Activated naive CD8-positive, alpha-beta T cell treated with anti-CD3 and anti-CD28 coated beads for 36 hours (primary cell): ENCODE measurements at places on chromosomes 2 and 18.

DNA sequence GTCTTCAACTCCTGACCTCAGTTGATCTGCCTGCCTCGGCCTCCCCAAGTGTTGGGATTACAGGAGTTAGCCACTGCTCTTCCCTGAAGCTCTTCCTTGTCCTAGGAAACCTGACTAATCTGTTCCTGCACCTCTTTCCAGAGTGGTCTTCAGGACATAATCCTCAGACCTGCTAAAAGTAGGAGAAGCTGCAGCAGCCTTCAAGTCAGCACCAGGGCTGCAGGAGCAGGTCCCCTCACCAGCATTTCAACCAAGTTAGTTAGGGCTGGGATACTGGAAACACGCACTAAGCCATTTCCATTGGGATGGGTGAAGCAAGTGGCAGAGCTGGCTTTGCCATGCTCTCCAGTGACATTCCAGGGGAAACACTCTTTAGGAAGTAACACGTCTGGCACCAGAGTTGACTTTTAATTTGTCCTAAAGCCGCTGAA is 9.9 kb downstream of the NCL start:
- peaks cover 4% of the 10 kb centered on the region for H3K27me3 ChIP-seq
- DNase-seq = no peak
- H3K27ac ChIP-seq = no peak overlapping the region
- H3K36me3 ChIP-seq = peaks cover 77% of the 10 kb centered on the region
- peak overlapping the region; percentile 42 for H3K4me3 ChIP-seq
- H3K4me1 ChIP-seq = peaks cover 43% of the 10 kb centered on the region

- H3K27me3 ChIP-seq = no peaks in the 10 kb centered on the region
- H3K4me1 ChIP-seq = no peaks in the 10 kb centered on the region
Observed at GRCh38 chr2:74297391-74297790, 45.8 kb downstream of the SLC4A5 start.

- DNase-seq = no peak
- H3K27ac ChIP-seq = no peak overlapping the region
- H3K4me1 ChIP-seq = no peaks in the 10 kb centered on the region
- no peak overlapping the region for H3K4me3 ChIP-seq
- H3K36me3 ChIP-seq = no peaks in the 10 kb centered on the region
- no peaks in the 10 kb centered on the region for H3K27me3 ChIP-seq
Observed at GRCh38 chr2:142321706-142322280, 191.0 kb upstream of the LRP1B start.

DNA sequence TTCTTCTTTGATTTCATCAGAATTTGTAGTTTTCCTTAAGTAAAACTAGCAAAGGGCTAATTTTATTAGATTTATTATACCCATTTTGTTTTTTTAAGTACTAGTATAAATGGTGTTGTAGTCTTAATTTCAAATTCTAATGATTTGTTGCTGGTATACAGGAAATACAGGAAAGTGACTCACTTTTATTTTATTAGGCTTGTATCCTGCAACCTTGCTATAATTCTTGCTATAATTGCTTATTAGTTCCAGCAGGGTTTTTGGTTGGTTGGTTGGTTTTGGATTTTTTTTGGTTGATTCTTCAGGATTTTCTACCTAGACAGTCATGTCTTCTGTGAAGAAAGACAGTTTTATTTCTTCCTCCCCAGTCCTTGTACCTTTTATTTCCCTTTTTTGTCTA is 110.6 kb upstream of the IL1R2 start:
- peaks cover 4% of the 10 kb centered on the region for H3K4me1 ChIP-seq
- no peak overlapping the region for H3K4me3 ChIP-seq
- H3K27me3 ChIP-seq = no peaks in the 10 kb centered on the region
- H3K36me3 ChIP-seq = peaks cover 5% of the 10 kb centered on the region
- no peak for DNase-seq

DNA sequence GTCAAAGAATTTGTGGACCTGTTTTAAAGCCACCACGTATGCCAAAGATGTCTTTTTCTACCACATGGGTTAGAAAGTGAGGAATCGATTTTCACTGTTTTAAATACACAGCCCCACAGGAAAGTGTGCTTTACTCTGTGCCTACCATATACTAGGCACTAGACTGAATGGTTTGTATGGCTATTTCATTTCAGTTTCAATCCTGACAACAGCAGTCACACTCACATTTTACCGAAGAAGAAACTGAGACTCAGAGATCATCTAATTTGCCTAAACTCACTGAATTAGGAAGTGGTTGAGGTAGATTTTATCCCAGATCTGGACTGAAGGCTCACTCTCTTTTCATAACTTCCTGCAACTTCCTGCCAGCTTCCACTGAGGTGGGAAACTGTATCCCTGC is 176.4 kb downstream of the ALK start:
- no peak overlapping the region for H3K4me3 ChIP-seq
- H3K4me1 ChIP-seq = no peaks in the 10 kb centered on the region
- DNase-seq = no peak

- H3K36me3 ChIP-seq = no peaks in the 10 kb centered on the region
- H3K4me1 ChIP-seq = no peaks in the 10 kb centered on the region
- H3K27me3 ChIP-seq = peaks cover 29% of the 10 kb centered on the region
Observed at GRCh38 chr2:236782938-236783337, 213.3 kb downstream of the ACKR3 start.

GRCh38 chr18:67400502-67401117 is 115.9 kb downstream of the DSEL start:
- no peaks in the 10 kb centered on the region for H3K27me3 ChIP-seq
- no peak overlapping the region for H3K27ac ChIP-seq
- no peak for DNase-seq

DNA sequence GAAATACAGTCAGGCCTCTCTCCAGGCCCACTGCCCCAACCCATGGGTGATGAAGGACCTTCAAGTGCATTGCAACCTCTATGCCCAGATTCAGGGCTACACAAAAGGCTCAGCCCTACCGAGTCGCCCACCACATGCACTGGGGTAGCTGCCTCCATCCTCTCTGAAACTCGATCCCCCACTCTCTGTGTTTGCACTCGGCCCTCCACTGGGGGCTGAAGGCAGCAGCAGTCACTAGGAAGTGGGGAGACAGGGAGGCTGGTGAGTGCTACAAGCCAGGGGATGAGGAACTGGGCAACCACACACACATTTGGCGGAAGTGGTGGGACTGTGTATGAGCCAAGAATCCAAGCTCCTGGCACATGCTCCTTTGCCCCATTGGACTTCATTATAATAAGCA is 94.6 kb downstream of the CERS6 start:
- H3K4me1 ChIP-seq = peaks cover 24% of the 10 kb centered on the region
- peaks cover 56% of the 10 kb centered on the region for H3K36me3 ChIP-seq
- H3K4me3 ChIP-seq = no peak overlapping the region
- H3K27me3 ChIP-seq = no peaks in the 10 kb centered on the region
- no peak overlapping the region for H3K27ac ChIP-seq
- DNase-seq = no peak

DNA sequence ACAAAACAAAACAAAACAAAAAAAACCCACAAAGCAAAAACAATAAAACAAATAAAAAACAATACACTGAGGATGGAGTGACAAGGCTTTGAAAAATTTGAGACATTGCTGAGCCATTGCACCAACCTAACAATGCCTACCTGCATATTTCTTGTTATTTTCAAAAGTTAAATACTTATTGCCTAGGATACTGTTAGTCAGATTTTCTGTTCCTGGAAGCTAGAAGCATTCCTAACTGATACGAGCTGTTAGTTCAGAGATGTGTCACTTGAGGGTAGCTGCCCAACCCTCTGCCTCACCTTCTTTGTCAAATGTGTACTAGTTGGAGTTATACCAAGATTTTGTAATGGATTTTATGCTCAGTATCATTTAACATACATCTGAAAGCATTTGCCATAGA is 187.2 kb downstream of the TXNL1 start:
- H3K27me3 ChIP-seq = peaks cover 7% of the 10 kb centered on the region
- no peak for DNase-seq
- no peaks in the 10 kb centered on the region for H3K4me1 ChIP-seq
- H3K4me3 ChIP-seq = no peak overlapping the region
- no peak overlapping the region for H3K27ac ChIP-seq

GRCh38 chr2:138956116-138956515 is 175.9 kb upstream of the NXPH2 start:
- no peaks in the 10 kb centered on the region for H3K27me3 ChIP-seq
- H3K36me3 ChIP-seq = no peaks in the 10 kb centered on the region
- no peak overlapping the region for H3K27ac ChIP-seq
- no peaks in the 10 kb centered on the region for H3K4me1 ChIP-seq

DNA sequence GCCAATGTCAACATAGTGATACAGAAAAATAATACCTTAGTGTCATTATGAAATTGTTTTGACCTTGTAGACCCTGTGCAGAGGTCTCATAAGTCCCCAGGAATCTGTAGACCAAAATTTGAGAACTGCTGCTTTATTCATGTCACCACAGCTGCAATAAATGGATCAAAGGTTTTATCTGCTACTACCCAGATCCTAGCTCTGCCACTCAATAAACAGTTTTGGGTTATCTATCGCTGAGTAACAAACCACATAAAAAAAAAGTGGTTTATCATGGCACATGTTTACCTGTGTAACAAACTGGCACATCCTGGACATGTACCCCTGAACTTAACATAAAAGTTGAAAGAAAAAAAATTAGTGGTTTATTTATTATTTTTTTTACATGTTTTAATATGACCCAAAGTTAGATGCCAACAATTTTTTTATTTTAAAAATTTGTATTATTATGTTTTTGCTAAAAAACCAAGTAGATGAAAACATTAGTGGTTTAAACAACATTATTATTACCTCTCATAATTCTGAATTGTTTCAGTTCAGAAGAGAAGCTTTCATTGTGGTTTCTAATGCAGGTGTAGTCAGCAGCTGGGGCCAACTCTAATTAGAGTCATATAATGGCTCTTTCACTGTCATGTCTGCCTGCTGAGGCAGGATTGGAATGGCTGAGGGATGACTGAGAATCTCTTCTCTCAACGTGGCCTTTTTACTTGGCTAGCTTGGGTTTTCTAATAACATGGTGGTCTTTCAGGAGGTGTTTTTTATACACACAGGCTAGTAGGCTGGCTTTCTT is 103.3 kb upstream of the SLC38A11 start:
- H3K4me3 ChIP-seq = no peak overlapping the region
- DNase-seq = no peak
- no peaks in the 10 kb centered on the region for H3K27me3 ChIP-seq
- no peak overlapping the region for H3K27ac ChIP-seq

DNA sequence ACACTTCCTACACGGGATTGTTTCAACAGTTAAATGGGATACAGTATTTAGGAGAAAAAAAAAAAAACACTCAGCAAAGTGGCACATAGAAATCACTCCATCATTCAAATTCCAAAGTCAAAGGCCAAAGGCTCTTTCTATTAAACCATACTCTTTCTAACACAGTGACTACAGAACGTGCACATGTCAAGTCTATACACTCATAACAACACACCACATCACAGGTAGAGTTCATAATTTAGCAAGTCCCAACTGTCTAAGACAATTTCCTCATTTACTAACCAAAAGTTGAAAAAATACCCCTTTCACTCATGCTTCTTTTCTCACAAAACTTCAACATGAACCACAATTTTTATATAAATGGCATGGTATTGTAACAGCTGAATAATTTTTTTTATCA is 70.8 kb downstream of the MBOAT2 start:
- no peaks in the 10 kb centered on the region for H3K36me3 ChIP-seq
- no peak overlapping the region for H3K4me3 ChIP-seq
- H3K27me3 ChIP-seq = no peaks in the 10 kb centered on the region
- DNase-seq = no peak
- H3K27ac ChIP-seq = no peak overlapping the region
- no peaks in the 10 kb centered on the region for H3K4me1 ChIP-seq
